Pons (tissue), 1 donor: ENCODE measurements at places on chromosomes 2 and 18.

- no peak for DNase-seq
Measured at GRCh38 chr2:97675430-97676113, 6.1 kb downstream of the C2orf92 start.

DNA sequence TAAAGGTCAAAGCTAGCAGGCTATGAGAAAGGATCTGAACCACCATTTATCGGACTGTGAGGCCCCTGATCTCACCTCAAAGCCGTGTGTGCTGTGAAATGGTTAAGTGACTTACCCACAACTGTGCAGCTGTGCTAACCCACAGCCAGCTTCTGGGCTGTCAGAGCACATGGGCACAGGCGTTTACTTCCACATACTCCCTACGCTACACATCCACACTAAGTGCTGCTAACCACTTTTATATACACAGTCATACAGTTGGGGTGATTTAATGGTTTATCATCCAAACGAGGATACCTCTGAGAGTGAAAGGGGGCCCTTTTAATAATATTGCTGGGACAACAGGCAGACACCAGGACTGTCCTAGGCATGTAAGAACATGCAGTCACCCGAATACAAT lies 37.3 kb downstream of the CYRIA start:
- DNase-seq, result no peak

GRCh38 chr2:134307334-134307733 lies 53.5 kb downstream of the MGAT5 start:
- DNase-seq, result no peak

DNA sequence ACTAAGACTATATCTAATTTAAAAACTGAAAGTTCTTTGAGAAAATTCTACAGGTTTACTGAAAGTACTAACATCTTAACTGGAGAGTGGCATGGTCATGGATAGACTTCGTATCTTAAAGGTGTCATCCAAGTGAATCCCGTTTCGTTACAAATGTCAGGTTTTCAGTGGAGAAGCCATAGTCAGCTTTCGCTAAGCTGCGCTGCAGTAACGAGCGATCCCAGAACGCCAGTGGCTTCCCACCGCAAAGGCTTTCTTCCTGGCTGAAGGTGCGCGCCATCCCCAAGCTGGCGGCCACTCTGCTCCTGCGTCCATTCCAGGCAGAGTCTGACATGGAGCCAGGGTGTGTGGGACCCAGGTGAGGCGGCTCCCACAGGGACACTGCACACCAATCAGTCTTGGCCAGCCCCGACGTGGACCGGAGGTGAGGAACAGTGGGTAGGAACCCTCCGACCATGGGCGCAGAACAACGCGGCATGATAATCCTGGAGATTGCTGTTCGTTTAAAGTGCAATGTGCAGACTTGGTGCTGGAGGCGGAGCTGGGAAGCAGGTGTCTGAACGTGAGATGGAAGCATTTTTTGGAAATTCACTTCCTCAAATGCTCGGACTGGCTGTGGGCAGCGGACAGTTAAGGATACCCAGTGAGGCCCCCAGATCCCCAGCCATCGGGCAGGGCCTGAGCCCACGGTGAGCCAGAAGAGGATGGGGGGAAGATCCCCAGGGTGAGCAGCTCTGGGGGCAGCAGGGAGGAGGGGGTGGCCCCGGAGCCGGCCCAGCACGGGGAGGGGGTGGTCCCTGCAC lies 27.8 kb upstream of the KCNG2 start:
- no peak for DNase-seq

DNA sequence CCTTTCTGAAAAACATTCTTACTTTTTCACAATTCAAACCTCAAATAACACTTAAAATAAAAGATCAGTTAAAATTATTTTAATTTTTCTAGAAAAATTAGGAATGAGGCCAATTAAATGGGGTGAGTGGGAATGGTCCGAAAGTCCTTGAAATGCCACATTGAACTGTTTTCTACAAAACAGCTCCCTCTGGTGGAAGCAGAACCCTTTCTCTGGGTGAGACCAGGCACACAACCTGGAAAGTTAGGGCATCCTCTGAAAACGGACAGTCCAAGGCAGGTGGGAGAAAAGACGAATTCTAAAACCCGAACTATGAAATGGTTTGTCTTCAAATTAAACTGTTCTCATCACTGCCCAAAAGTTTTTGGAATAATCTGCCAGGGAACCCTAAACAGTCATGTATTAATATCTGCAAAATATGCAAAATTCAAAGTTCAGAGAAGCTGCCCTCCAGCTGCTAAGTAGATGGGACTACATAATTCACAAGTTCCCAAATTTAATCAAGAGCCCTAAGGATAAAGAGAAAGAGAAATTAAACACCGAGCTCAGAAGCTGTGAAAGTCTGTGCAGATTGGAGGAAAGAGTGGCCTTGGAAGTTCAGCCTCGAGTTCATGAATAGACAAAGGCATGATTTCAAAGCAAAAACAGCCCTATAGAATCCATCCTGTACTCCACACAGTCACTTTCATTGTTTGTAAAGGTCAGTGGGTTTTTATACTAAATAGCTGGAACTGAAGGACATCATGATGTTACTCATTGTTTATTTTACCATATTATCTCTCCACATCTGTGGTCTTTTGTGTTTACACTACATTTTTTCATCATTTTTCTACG lies 108.3 kb downstream of the PIEZO2 start:
- peak; percentile 94 for DNase-seq

DNA sequence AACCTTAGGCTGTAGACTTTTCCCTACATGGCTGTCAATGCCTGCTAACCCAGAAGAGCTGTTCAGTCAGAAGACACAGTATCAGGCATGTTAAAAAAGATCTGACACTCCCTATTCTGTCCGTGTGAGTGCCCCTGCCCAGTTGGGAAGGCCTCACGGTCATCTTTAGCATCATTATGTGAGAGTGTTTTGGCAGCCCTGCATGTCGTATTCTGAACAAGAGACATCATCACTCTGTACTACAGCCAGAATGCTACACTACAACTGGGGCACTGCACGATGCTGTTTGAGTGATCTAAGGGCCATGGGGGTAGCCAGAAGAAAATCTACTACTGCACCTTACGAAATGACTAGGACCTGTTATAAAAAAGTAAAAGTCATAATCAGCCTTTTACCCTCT lies 67.2 kb downstream of the GREB1L start:
- no peak for DNase-seq

DNA sequence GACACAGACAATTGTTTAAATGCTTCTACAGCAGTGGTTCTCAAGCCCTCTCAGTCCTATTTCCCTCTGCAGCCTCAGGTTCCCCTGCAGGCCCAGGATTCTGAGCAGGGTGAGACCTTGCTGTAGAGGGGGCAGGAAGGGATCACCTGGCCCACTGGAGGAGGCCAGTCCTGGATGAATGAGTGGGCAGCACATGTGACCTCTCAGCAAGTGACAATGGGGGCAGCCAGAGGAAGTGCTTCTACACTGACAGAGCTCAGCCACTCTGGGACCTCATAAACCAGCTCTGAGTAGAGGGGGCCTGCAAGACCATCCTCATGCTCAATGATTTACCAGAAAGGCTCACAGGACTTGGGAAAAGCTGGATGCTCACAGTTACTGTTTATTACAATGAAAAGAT lies 63.2 kb downstream of the ASB1 start:
- no peak for DNase-seq

DNA sequence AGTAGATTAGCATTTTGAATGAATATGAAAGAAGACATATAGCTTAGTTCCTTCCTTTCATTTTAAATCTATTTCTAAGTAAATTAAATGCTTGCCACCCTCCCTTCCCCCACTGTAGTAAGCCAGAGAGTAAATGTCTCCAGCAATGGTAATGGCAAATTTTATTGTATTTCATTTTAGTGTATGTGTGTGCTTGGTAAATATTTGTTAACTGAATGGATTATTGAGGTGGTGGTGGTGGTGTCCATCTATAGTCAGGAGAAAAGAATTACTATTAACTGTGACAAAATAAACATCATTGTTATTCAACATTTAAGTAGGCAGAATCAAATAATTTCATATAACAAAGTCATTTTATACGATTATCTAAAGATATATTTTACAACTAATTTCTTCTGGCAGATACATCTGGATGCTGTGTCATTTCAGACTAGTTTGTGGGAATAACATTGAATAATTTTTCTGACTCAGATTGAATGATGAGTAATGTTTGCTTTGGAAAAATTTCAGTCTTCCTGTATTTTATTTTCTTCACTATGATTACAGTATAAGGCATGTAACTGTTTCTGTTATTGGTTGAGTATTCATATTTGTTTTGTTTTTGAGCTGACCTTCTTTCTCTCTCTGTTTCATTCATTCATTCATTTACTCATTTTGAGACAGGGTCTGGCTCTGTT lies 18.3 kb downstream of the ASXL3 start:
- DNase-seq, result no peak

DNA sequence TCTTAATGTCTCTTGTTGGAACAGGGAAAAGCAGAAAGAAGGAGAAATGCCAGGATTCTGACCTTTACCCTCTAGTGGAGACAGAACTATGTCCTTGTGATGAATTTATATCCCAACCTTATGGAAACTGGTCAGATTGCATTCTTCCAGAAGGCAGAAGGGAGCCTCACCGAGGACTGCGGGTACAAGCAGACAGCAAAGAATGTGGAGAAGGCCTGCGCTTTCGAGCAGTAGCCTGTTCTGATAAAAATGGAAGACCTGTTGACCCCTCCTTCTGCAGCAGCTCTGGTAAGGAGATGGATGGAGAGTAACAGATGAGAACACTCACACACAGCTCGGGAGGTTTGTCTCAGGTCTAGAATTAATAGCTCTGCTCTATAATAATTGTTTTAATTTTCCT lies 552.7 kb upstream of the HNMT start:
- no peak for DNase-seq

DNA sequence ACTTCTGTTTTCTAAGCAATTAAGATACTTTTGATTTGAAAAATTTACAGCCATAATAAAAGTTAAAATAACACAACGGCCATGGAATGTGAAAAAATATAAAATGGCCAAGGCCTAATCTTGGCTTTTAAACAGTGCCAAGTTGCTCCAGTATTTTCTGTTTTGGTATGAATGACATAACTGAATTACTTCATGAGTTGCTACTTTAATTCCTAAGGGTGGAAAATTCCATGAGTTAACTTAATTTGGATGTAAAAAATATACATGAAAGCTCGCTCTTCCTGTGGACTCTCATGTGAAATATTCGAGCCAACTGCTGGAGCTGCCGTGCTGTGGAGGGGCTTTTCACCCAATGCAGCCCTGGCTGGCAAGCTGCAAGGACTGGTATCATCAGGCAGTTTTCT lies 286.0 kb upstream of the CCDC68 start:
- DNase-seq, result no peak

DNA sequence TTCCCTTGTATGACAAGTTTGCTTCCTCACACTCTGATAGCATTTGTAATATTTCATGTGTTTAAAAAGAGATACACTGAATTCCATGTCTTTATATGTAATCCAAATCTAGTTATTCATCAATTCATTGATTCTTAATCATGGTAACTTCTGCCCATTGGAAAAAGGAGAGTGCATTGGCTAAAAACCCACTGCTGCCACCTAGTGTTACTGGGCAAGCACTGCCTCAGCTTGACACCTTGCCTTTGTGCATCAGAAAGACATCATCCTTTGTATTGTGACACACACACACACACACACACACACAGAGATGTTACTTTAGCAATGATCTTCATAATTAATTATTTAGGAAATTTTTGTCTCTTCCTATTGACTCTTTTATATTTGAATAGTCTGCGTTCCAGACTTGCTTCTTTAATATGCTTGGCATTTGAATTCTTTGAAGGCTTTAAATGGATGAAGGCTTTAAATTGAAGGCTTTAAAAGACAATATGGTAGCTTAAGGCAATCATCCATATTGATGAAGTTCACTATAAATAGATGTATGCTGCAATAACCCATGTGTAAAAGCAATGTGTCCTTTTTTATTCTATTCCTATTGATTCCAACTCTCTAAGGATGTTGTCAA lies 414.2 kb upstream of the CHST9 start:
- DNase-seq, result peak; percentile 56

- no peak for DNase-seq
Measured at GRCh38 chr2:116706396-116706795, 1108.1 kb upstream of the DDX18 start.

GRCh38 chr2:80195034-80195433 lies 109.5 kb downstream of the LRRTM1 start:
- DNase-seq, result no peak

- DNase-seq, result peak; percentile 56
Measured at GRCh38 chr18:48742706-48743475, 204.1 kb downstream of the CTIF start.

DNA sequence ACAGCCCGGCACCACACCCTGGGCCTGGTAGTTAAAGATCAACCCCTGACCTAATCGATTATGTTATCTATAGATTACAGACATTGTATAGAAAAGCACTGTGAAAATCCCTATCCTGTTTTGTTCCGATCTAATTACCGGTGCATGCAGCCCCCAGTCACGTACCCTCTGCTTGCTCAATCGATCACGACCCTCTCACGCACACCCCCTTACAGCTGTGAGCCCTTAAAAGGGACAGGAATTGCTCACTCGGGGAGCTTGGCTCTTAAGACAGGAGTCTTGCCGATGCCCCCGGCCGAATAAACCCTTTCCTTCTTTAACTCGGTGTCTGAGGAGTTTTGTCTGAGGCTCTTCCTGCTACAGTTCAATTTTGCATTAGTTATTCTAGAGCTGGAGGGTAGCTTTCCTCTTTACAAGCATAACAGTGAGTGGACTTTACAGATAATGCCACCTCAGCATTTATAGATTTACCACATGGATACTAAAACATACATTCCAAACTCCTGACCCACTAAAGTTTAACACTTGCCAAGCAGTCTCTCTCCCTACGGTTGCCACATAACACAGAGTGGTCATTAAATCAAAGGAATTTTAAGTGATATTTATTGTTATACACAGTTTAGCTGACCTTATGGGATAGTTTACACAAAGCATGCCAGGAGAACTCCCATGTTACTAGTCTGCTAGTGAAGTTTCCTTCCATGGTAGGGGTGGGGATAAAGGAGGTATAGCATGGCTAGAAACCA lies 101.0 kb downstream of the EVA1A start:
- DNase-seq, result no peak

GRCh38 chr2:8684540-8684877 lies 2.7 kb downstream of the ID2 start:
- DNase-seq, result peak; percentile 60

- no peak for DNase-seq
Measured at GRCh38 chr2:200056105-200056504, 100.7 kb downstream of the MAIP1 start.

DNA sequence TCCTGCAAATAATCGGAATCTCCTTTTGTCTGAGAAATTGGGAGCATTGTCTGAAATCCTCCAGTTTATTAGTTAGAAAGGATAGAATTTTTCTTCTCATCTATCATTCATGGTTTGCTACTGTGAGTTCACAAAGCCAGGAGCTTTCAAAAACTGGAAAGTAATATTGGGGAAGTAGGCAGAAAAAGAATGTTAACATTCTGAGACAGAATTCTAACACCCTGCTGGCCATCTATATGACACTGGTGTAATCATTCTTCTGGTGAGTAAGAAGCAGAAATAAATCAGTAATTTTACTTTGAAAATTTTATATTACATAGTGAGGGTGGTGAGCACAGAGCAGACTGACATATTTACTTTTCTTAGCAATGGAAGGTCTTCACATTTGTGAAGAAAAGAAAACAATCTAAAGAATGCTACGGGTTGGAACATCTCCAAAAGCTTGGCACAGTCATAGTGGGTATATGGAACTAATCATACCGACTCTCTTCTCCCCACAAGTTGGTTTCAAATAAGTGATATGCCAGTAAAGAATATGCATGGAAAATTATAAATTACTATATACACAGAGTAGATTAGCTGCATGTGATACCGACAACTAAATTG lies 344.9 kb downstream of the LPIN1 start:
- no peak for DNase-seq

- DNase-seq, result no peak
Measured at GRCh38 chr2:15563227-15564100, 2.3 kb upstream of the NBAS start.
